ENCODE measurements at places on chromosomes 1 and 21.

- no peak for DNase-seq
Measured at GRCh38 chr1:201272799-201273198, 10.5 kb upstream of the PKP1 start.

DNA sequence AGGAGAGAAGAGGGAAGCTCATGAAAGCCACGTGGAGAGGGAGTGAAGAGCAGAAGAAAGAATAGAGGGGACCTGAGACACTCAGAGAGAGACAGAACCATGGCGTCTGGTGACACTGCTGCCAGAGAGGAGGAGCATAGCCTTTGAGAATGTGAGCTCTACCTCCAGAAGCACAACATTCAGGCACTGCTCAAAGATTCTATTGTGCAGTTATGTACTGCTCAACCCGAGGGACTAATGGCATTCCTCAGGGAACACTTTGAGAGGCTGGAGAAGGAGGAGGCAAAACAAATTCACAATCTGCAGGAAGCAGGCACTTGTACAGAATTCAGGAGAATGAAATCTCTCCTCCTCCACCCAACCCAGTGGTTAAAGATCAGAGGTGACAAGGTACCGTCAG is 45.1 kb downstream of the BTBD8 start:
- DNase-seq = no peak

GRCh38 chr1:222919478-222919865 is 104.6 kb downstream of the DISP1 start:
- no peak for DNase-seq

- no peak for DNase-seq
Measured at GRCh38 chr1:26302733-26303405, 3.6 kb downstream of the UBXN11 start.

GRCh38 chr1:192311281-192311680 is 5.5 kb upstream of the RGS21 start:
- DNase-seq = peak; percentile 32

GRCh38 chr1:29962831-29963247 is 726.5 kb downstream of the PTPRU start:
- DNase-seq = no peak

- DNase-seq = no peak
Measured at GRCh38 chr21:35922618-35923017, 137.7 kb downstream of the SETD4 start.

GRCh38 chr1:209736490-209737117 is 19.2 kb upstream of the TRAF3IP3 start:
- no peak for DNase-seq

DNA sequence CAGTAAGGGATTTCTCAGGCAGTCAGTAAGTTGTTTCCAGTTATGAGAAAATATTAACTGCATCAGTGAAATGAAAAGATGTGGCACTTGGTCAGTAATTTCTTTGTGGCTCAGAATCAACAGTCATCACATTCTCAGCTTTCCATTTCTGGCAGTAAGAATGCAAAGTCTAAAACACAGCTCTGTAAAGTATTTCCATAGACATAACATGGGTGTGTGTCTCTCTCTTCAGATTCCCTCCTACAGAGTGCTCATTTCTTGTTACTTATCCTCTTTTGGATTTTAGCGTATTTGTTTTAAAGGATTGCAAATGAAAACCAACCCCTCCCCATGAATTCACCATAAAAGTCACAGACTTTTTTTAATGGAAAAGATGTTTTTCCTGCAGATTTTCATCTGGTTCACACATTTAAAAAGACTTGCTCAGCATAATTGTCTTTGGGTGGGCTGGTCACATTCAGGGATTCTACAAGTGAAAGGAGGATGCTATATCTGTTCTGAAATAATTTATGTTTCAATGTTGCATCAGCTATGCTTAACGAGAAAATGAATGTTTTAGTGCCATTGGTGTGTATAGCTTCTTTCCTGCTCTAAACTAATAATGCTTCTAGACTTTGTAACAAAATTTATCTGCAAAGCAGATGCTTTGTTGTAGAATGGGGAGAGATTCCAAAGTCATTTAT is 34.6 kb upstream of the CD55 start:
- DNase-seq = no peak

- no peak for DNase-seq
Measured at GRCh38 chr1:114289824-114290223, 136.2 kb upstream of the SYT6 start.

DNA sequence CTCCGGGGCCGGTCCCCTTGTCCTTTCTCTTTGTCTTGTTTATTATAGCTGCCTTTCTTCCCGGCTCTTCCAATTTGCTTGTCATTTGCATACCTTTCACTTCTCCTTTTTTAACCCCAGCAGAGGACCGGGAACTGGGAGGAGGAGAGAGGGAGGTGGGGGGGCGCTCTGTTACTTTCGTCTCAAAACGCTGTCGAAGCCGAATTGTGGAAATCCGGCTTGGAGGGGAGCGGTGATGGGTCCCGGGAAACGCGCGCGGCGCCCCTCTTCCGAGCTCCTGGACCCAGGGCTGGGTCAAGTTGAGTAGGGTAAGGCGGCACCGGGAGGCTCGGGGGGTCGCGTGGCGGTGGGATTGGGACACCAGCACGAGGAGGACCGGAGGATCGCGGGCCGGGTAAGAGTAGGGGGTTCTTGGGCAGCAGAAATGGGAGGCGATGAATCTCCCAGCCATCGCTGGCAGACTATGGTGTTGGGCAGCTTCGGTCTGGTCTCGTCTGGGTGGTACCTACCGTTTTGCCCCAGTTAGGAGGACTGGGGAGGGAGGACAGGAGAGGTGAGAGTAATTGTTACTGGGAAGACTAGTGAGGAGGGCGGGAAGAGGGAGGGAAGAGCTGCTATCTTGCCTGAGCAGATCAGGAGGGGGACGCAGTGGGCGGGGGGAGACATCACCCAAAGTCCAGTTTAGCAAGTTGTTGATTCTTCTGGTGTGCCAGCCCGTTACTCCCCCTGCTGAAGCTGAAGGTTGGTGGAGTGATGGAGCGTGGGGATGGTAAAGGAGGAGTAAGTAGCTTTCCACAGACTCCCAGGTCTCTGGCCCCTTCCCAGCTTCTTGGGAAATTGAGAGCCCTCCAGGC is 1.5 kb downstream of the PROX1 start:
- no peak for DNase-seq

DNA sequence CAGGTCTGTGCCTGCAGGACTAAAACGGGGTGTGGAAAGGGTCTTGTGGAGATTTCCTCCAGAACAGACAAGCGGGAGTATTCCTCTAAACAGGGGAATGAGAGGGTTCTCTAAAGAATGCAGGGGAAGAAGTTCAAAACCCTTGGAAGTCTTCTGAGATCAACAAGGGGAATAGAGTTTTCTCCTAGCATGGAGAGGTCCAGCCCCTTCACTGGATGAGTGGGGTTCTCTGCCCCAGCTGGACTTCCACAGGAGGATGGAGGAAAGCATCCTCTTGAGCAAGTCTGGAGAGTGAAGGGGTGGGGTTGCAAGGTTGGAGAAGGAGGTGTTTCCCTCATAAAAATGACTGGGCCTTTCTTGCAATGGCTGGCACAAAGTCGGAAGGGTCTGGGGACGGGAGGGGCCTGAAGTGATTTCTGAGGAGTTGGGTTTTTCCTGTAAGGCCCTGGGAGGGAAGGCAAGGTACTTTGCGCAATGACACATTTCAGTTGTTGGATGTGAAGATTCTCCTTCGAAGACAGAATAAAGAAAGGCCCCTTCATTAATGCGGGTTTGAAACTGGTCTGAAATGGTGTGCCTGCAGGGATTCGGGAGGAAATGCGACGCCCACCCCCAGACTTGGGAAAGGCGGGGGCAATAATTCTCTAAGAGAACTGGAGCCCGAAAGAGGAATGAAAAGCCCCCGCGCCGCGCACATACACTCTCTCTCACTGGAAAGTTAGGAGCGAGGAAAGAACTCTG is 884 bp downstream of the SPATA6 start:
- DNase-seq = no peak

GRCh38 chr1:89697383-89697782 is 64.5 kb downstream of the LRRC8C start:
- DNase-seq = no peak

GRCh38 chr1:209635850-209636249 is 16.4 kb downstream of the LAMB3 start:
- DNase-seq = no peak

DNA sequence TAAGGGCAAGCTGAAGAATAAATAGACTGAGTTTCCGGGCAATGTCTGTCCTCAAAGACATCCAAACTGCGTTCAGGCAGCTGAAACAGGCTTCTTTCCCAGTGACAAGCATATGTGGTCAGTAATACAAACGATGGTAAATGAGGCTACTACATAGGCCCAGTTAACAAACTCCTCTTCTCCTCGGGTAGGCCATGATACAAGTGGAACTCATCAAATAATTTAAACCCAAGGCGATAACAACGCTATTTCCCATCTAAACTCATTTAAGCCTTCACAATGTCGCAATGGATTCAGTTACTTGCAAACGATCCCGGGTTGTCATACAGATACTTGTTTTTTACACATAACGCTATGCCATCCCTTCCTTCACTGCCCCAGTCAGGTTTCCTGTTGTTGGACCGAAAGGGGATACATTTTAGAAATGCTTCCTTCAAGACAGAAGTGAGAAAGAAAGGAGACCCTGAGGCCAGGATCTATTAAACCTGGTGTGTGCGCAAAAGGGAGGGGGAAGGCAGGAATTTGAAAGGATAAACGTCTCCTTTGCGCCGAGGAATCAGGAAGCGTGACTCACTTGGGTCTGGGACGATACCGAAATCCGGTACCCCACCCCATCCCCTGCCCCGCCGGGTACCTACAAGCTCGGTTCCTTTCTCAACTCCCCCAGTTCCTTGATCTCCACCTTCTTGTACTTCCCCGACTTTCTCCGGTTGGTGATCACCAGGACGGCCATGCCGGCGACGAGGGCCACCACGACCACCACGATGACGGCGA is 1.3 kb downstream of the TACSTD2 start:
- DNase-seq = no peak

GRCh38 chr1:75136195-75136815 is 2.1 kb downstream of the LHX8 start:
- no peak for DNase-seq

DNA sequence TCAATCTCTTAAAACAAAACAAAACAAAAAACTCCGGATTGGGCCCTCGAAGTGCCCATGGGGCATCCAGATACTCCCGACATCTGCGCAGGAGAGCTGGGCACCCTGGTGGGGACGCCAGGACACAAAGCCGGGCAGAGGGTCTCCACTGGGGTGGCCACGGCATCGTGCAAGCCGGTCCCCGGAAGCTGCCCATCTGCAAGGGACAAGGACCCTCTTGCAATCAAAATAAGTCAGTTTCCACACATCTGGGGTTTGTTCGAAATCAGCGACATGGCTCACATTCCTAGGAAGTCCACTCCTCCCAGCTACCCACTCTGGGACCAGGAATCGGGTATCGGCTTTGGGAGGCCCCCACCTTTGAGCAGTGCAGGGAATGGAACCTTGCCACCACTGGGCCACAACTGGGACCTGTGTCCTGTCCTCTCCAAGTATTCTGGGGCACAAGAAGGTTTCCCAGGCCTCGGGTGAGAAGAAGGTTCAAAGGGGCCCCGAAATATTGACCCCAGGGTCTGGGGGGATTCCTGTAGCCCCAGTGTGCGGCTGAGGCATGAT is 4.6 kb upstream of the PRDM16 start:
- DNase-seq = no peak

GRCh38 chr1:176983731-176984130 is 180.8 kb downstream of the ASTN1 start:
- DNase-seq = no peak

DNA sequence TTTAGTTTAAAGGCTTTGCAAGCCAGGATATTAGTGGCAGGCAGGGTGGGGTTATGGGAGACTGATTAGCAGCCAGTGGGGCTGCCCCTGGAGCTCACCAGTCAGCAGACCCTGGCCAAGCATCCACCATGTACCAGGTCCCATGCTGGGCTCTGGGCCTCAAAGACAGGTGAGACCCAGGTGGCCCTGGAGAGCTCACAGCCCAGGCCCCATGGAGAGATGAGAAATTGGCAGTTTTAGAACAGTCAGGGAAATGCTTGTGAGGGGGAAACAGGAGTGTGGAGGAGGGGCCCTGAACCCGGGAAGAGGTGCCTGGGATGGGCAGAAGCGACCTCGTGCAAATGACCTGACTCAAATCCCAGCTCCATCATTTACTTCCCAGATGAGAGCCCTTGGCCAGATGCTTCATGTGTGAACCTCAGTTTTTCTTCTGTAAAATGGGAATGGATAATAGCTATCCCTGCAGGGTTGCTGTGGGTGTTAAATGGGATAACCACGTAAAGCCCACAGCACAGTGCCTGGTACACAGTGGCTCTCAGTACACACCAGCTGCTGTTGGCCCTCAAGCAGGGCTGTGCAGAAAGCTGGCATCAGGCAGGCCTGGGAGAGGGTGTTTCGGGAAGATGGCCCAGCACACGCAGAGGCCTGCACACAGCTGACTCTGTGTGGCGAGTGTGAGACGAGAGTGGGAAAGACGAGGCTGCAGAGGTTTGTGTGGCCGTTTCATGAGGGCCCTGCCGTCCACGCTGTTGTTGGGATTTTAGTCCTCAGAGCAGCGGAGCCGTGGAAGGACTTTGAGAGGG is 518.5 kb downstream of the PTPRU start:
- DNase-seq = no peak

- no peak for DNase-seq
Measured at GRCh38 chr1:198304431-198304830, 147.6 kb downstream of the NEK7 start.

Data from non-pigmented ciliary epithelial cell (primary cell).